ENCODE measurements at places on chromosomes 6 and 20. TPM values are rescaled to one million over a fixed set of nuclear protein-coding genes. Genes with fewer than 3 reads are reported as not detected.

Gene ADGB
- 0.10 TPM for total RNA-seq

Gene POPDC3
- total RNA-seq: 5.2 TPM

Gene VWA7
- 0.99 TPM for total RNA-seq

Gene FAM184A
- total RNA-seq: 3.7 TPM

Gene SOX12
- total RNA-seq: 3.6 TPM
